Activated naive CD4-positive, alpha-beta T cell (primary cell): ENCODE measurements at places on chromosomes 3 and 15.

- DNase-seq = no peak
These were observed 58.4 kb upstream of the ATP2C1 start for GRCh38 chr3:130835483-130835882.

- no peak for DNase-seq
These were observed 96.9 kb downstream of the VGLL4 start for GRCh38 chr3:11546657-11547302.

DNA sequence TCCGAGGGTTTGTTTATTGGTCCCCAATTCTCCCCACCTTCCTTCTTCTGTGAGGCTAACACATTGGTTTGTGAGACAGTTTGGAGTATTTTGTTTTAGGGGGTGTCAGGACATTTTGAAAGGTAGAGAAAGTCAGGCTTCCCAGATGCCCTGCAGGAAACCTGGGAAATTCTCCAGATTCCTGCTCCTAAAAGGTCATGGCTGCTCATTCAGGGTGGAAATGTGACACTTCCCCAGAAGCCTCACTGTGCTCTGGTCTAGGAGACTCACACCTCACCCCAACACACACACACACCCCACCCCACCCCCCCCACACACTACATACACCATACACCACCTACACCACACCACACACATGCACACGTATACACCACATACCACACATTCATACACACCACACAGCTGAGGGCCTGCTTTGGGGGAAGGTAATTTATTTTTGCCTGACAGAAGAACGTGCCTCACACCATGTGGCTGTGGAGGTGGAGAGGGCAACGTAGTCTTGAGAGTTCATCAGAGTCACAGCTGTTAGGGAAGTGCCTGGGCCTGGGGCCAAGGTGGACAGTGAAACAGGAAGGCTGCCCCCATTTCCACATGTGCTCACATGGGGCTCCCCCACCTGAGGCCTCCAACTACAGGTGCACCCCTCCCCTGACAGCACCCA lies 40.4 kb upstream of the LIMD1 start:
- no peak for DNase-seq

- no peak for DNase-seq
These were observed 32.9 kb downstream of the MTHFS start for GRCh38 chr15:79863886-79864285.

DNA sequence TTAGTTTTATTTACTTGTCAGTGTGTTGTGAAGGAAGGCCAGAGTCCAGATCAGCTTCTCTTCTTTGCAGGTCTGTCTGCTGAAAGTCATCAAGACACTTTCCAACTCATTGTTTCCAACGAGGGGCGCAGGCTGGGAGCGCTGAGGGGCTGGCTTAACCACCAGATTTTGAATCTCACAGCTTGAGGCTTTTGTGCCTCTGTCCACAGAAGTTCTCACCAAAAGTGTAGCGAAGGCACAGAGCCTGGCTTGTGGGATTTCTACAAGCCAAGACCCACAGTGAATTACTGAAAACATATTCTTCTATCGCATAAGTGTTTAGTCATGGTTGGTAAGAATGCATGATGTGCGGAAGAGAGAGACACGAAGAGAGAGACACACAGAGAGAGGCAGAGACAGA lies 35.2 kb downstream of the BHLHE40 start:
- no peak for DNase-seq

GRCh38 chr3:98730338-98730737 lies 32.8 kb upstream of the ST3GAL6 start:
- no peak for DNase-seq

GRCh38 chr3:172203522-172204258 lies 164.3 kb downstream of the FNDC3B start:
- DNase-seq = no peak

DNA sequence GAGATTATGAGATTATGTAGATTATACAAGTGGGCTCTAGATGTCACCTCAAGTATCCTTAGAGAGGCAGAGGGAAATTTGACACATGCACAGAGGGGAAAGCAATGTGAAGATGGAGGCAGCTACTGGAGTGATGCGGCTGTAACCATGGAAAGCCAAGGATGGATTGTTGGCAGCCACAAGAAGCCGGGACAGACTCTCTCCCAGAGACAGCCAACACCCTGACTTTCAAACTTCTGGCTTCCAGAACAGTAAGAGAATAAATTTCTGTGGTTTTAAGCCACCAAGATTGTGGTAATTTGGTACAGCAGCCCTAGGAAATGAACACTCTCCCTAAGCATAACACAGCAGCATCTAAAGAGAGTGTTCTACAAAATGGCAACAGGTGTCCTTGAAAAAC lies 34.4 kb upstream of the PRICKLE2 start:
- no peak for DNase-seq

DNA sequence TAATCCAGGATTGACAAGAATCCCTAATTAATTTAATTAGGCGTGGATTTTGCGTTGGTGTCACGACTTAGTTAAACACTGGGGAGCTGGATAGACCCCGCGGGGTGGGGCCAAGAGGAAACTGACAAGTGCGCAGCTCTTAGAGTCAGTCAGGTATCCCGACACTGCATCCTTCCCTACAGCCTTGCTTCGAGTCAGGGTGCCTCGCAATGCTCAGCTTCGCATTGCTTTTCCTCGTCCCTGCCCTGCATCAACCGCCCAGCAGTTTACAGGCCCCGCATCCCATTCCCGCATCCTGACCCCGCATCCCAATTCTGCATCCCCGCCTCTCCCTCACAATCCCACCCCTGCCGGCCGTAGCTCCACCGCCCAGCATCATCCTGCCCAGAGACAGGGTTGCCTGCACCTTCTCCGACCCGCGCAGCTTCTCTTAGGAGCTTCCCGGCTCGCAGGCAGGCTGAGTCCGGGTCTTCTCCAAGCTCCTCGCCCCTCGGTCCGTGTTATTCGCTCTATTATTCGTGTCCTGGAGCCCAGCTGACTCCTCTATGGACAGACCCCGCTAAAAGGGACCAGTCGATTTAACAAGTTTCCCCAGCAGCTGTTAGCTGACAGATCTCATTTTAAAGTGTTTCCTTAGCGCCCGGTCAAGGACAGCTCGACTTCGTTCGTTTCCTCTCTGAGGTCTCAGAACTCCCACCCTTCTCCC lies 699 bp upstream of the SHOX2 start:
- DNase-seq = no peak

- no peak for DNase-seq
These were observed 210.8 kb upstream of the ROPN1 start for GRCh38 chr3:124202754-124203153.

DNA sequence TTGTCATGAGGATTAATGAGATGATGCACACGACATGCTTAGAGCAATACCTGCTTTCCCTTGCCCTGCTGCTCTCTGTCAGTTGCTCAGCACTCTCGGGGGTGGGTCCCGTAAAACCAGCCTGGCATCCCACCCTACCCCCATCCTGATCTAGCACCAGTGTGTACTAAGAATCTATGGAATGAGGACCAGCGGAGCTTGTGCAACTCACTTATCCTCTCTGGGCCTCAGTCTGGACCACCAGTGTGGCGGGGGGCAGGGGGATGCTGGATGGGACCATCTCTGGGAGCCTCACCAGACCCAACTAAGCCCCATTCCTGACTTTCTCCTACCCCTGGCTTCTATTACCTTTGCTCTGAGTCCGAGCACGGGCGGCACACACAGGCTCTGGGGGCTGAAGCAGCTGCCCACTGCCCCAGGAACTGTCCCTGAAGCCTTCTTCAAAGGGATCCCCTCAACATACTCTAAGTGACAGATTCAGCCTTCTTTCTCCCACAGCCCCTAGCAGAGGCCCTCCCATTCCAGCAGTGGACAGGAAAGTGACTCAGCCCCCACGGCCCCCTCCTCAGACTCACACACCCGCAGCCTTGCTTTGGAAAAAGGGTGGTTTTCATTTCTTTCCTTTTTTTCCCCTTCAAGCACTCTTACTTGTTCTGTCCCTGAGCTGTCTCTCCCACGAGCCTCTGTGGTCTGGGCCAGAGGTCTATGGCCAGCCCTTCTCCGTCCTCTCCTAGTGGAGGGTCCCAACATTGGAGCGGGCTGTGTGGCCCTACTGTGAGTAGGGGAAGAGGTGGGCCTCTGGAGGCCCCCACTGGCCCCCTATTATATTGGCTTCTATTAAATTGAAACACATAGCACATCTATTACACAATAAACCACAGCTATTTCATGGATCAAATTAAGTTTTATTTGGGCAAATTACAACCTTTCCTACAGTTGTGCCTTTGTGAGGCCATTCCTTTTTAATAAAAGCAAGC lies 100.3 kb downstream of the SMAD6 start:
- DNase-seq = no peak

DNA sequence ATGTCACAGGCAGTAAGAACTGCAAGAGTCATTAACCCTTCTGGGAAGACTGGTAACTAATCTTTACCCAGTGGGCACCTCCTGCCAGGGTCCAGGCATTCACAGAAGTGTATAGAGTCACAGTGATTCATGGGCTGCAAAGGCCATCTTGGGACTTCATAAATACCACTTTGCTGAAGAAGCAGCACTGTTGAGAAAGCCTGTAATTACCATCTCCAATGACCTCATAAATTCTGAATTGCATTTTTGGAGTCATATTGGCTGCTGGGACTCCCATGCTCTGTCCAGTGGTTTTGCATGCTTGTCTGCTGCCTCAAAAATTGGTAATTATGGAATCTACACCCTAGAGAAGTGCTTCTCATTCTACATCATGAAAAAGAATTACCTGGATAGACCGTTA lies 837.2 kb downstream of the NTRK3 start:
- DNase-seq = no peak

- DNase-seq = no peak
These were observed 3.9 kb upstream of the TLE3 start for GRCh38 chr15:70101459-70102113.

DNA sequence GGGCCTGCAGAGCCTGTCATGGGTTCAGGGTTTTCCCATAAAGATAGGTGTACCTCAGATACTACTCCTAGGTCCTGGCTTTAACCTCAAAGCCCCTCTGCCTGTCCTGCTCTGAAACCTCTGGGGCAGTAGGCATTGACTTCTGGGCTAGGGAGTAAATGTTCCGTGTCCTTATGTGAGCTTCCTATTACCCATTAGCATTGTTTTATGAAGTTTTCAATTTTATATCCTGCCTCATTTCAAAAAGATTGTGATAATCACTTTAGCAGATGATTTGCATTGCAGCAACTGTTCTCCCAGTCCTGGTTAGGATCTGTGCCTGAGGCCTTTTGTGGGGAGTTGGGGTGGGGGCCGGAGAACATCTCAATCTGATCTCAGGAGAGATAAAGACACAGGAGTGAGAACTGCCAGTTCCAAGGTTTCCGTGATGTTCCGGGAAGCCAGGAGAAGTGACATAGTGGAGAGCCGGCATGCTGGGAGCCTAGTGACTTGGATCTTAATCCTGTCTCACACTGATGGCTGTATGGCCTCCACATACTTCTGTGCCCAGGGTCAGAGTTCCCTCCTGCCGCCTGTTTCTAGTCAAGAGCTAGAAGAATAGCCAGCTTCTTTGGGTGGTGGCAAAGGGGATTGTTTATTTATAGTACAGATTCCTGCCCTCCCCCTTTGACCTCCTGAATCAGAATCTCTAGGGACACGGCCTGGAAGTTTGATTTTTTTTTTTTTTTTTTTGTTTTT lies 10.6 kb downstream of the TPM1 start:
- no peak for DNase-seq

DNA sequence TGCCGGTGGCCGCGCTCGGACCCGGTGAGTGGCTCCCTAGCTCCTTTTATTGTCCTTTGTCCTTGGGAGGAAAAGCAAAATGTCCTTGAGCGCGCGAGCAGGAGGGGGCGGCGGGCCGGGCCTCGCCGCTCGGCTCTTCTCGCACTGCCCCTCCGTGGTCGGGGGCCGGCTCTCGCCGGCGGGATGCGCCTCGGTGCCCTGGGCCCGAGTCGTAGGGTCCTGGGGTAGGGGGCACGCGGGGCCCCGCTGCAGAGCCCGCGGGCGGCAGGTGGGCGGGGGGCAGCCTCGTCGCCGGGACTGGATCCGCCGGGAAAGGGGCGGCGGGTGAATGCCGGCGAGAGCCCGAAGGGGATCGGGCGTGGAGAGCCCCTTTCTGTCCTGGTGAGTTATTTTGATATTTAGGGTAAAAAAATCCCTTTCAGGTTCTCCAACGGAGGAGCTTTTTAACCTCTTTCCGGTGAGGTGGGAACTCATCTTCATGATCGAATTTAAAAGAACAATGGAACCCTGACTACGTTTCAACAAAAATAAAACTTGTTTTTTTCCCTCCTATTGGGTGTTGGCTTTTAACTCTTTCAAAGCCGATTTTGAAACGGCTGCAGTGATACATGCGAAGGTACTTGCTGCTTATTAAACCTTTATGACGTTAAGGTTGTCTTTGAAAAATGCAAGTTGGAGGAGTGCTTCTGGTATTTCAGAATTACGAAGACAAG lies 16.8 kb upstream of the CHD2 start:
- no peak for DNase-seq

DNA sequence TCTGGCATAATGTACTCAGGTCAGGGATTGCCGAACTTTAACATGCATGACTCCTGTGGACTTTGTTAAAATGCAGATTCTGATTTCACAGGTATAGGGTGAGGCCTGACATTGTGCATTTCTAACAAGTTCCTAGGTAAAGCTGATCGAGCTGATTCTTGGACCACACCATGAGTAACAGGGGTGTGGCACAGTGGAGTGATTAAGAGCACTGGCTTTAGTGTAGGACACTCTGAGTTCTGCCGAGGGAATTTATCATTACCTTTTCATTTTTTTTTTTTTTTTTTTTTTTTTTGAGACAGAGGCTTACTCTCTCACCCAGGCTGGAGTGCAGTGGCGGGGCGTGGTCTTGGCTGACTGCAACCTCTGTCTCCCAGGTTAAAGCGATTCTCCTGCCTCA lies 169.3 kb downstream of the ADAMTS9 start:
- DNase-seq = no peak

DNA sequence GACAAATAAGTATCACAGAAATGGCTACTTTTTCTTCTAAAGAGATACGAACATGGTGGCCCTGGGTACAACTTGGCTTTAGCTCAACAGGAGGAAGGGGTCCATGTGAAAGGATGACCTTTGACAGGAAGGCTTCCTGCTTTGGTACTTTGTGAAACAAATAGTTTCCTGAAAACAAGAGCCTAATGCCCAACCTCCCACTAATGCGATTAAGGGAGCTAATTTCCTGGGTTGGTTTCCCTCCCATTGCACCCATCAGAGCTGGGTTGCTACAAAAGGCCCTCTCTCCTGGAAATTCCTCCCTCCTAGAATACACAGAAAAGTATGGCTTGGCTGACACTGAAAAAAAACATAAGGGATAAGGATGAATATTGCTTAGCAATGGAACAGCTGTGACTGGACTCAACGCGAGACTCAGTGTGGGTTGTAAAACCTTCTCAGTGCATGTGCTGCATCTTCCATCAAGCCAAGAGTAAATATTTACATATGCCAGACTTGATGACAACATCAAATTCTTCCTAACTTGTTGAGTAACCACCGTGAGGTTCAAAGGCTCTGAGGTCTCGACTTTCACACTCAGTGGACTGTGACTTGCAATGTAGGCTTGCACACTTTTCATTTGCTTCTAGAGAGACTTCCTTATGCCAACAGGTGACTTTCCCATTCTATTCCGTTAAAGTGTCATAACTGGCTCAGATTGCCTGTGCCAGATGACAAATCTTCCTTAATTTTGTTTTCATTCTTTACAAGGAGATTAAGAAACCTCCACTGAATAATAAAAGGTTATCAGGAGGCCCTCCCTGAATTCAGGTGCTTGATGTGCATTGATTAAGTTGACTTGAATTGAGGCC lies 60.1 kb downstream of the ADAMTS9 start:
- DNase-seq = no peak
